ENCODE measurements at places on chromosomes 7 and 10.

DNA sequence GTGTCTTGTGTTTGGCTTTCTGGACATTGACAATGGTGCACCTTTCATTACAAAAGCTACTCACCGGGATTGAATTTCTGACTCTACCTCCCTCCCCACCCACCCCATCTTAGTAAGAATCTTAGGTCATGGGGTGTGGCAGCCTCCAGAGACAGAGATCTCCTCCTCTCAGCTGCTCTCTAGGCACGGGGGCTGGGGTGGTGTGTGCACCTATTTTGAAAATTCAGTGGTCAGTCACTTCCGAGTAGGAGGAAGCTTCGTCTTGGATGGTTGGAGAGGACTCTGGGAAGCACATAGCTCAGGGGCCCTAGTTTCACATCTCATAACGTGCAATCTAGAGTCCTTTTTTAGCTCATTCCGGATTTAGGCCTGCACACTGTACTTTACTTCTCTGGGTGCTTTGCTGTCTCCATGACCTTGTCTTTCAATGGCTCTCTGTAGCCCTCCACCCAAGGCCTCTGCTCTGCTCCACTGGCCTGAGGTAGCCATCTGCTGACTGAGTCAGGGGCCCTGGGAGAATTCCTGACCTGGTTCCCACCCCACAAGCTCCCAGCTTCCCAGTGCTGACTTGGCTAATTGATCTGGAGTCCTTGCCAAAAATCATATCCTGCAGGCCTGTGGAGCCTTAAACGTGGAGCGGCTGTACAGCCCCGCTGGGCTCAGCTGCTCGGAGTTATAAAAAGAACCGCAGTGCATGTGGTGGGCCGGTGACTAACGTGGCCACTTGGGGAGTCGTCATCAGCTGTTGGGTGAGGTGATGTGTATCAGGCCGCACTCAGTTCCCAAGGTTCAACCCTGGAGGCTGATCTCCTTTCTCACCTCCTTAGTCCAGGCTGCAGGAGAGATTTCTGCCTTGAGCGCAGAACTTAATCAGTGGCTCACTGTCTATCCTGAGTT is 19.3 kb upstream of the ADAMTS14 start:
- peak; percentile 96 for DNase-seq

DNA sequence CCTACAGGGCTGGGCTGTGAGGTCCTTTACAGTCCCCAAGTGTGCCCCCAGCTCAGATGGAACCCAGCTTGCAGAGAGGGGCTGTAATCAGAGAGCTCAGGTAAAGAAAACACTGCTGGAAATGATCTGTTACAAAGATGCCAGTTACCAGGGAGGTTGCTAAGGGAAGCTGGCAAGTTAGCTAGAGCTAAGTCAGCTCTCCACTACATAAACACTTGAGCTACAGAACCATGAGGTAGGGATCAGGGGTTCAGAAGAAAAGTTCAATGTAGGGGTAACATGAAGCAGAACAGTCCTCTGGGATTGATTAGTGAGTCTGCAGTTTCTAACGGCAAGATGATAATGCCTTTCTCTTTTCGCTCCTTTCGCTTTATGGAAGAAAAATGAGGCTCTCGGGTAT is 53.1 kb upstream of the TM9SF3 start:
- no peak for DNase-seq

GRCh38 chr7:28201131-28201530 is 20.5 kb upstream of the JAZF1 start:
- no peak for DNase-seq

DNA sequence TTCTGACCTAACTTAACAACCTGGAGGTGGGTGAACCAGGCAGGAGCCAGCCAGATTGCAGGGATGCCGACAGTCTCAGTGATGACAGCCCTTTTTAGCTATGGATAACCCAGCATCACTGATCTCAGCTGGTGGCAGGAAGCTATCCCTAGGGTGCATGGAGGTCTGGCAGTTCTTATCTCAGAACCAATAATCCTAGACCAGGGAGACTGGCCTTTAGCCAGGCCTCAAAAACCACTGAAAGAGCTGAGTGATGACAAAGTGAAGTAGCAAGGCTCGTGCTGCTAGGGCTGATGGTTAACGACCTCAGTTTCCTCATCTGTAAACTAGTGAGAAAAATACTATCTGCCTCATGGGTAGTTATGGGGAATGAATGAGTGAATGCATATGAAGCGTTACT is 112.5 kb downstream of the RALA start:
- peak; percentile 67 for DNase-seq

GRCh38 chr7:41787651-41788350 is 84.9 kb upstream of the INHBA start:
- no peak for DNase-seq

DNA sequence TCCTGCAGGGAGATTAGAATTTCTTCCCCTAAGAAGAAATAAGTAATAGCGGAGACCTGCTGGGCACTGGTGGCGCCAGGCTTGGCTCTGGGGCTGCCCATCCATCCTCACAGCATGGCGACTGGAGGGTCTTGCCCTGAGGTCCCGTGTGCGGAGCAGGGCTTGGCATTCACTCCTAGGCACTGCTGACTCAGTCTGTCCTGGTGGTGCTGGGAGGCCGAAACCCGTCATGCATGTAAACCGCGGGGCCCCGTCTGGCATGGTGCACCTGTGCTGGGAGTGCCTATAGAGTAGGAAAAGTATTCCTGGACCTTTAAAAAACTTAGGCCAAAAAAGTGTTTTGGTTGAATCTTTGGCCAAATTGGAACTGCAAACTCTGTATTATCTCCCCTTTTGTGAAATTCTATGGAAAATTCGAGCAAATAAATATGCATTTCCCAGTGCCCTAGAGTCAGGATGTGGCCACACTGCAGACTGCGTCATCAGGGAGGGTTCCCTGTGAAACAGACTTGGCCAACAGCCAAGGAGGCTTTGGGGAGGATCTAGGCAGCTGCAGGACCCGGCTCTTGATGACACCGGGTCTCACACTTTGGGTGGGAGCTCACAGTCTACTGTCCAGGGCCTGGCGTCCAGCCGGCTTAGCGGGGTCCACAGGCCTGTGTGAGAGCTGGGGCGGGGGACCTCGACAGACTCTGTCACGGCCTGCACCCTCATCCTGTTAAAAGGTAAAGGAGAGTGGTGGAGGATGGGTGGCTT is 122.3 kb downstream of the VIPR2 start:
- peak; percentile 15 for DNase-seq

DNA sequence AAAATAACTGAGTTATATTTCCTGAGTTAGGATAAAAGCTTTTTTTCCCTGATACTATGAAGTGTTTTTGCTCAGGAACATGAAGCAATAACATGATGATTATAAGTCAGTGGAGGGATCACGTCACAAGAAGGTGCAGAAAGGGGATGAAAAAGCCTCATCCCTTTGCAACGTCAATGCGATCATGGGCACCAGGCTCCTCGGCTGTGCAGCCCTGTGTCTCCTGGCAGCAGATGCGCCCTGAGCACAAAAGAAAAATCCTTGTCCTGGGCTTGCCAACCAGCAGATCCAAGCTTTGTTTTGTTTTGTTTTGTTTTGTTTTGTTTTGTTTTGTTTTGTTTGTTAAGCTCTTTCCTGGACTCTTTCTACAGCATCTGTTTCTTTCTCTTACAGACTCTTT is 103.5 kb upstream of the PRSS1 start:
- no peak for DNase-seq

GRCh38 chr10:46070749-46071148 is 24.7 kb upstream of the MSMB start:
- DNase-seq = no peak

DNA sequence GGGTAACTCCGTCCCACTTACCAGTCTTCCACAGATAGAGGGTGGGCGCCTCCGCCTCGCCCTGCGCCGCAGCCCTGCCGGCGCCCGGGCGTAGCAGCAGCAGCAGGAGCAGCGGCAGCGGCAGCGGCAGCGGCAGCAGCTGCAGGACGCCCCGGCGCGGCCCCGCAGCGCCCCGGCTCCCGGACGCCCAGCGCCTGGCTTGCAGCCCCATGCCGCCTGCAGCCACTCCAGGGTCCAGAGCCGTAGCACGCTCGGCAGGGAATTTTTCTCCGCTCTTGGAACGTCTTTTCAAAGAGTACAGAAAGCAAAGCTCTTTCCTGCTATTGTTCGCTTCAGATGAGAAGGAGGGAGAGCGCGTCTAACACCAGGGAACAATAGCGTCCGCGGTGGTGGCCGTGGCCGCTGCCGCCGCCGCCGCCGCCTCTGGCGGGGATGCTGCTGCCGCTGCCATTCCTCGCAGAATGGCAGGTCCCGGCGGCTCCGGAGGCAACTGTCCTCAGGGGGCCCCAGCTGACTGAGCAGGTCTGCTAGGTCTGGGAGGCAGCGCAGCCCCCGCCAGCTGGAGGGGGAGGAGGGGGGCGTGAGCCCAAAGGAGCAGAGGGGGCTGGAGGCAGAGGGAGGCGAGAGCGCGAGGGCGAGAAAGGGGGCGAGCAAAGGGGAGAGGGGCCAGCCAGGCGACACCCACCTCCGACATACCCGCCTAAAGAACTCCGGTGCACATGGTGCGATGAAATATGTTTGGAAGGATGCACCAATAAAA is at the start of gene THSD7A:
Gene THSD7A, minus strand, starts transcription at position 463 of the 760 bp plus-strand sequence. Its CDS starts 252 bp downstream, at position 211.
- peak; percentile 30 for DNase-seq

GRCh38 chr7:2445898-2446555 is 30.2 kb downstream of the GRIFIN start:
- DNase-seq = no peak

GRCh38 chr7:66641526-66641871 is 12.8 kb downstream of the KCTD7 start:
- DNase-seq = no peak

- DNase-seq = no peak
These were observed 129.7 kb downstream of the RELN start for GRCh38 chr7:103859709-103860108.

- DNase-seq = peak; percentile 96
These were observed 11.5 kb upstream of the PLAU start for GRCh38 chr10:73899423-73899822.

DNA sequence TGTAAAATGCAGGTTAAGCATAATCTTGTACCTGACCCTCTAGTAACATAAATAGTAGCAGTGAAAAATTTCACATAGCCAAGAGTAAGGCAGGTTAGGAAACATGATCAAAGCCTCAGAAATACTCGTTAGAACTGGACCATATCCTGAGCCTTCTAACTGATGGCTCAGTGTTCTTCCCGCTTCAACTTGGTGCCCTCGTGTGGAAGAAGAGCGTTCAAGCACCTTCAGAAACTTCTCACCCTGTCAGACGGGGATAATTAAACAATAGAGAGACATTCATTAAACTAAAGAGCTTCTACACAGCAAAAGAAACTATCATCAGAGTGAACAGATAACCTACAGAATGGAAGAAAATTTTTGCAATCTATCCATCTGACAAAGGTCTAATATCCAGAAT is 124.5 kb downstream of the MYOF start:
- DNase-seq = peak; percentile 36

- DNase-seq = no peak
These were observed 118.5 kb downstream of the AMPH start for GRCh38 chr7:38512704-38513103.

GRCh38 chr7:100799037-100799896 is 28.1 kb downstream of the EPHB4 start:
- DNase-seq = peak; percentile 62

DNA sequence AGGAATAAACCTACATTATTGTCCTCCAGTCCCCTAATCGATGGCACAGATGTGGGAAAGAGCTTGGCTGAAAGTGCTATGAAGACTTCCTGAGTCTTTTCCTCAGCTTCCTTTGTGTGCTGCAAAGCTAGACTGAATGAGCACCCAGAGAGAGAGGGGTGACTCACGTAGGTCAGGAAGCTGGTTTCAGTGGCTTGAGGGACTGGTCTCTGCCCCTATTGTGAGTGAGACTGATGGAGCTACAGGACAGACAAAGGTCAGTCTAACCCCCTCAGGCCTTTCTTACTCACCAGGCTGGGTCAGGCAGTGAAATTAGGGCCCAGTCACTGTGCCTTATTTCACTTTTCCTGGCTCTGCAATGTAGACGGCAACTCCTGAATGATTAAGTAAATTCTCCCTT is 171.1 kb upstream of the GRB10 start:
- DNase-seq = peak; percentile 83

- DNase-seq = no peak
These were observed 10.5 kb downstream of the TMEM168 start for GRCh38 chr7:112779667-112780066.

GRCh38 chr10:36469585-36469984 is 655.8 kb upstream of the ANKRD30A start:
- DNase-seq = peak; percentile 80

GRCh38 chr10:77630507-77630848 is 7.1 kb downstream of the KCNMA1 start:
- DNase-seq = no peak

GRCh38 chr10:10951675-10952074 is 66.0 kb upstream of the CELF2 start:
- no peak for DNase-seq

DNA sequence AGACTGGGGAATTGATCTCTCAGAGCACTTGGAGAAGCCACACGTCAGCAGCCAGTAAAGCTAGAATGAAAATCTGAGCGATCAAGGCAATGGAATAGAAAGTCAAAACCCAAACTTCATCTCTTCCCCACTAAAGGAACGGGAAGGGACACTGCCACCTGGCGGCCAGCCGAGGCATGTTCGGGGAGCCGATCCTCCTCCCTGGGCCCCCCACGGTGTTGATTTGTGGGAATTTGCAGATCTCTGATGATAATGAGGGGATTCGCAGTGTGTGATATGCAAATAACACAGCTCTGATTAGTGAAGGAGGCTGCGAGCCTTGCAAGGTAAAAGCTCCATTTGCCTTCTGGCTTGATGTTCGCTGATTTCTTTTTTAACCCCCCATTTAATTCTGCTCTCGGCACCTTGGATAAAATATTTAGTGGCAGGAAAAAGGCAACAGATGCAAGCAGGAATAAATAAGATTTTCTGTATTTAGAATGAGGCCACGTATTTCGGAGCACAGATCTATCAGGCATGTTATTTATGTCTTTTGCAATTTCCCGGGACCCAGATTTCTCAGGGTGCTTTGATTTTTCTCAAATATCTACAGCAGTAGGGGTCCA is 258.6 kb downstream of the PAXIP1 start:
- no peak for DNase-seq

- no peak for DNase-seq
These were observed 116.4 kb downstream of the ITGB8 start for GRCh38 chr7:20447021-20447650.

- no peak for DNase-seq
These were observed 694 bp upstream of the WASL start for GRCh38 chr7:123749537-123749857.

DNA sequence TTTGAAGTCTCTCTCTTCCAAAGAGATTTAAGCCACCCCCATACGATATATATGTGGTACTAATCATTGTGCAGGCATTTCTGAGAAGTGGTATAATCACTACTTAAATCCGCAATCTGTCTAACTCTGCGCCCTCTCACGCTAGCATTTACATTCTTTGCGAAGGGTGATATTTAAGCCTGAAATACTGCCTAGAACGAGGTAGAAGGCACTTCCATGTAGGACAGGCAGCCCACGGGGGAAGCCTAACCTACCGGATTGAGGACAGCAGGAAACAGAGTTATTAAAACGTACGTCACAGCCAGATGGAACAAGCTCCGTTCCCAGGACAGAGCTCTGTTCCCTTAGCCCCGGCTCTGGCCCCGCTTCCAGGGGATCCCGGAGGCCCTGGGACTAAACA is 59.3 kb upstream of the ECHDC3 start:
- no peak for DNase-seq
